ENCODE measurements at places on chromosomes 11 and 22. TPM values are rescaled to one million over a fixed set of nuclear protein-coding genes. Genes with fewer than 3 reads are reported as not detected.

The THOC5 gene
- 68.1 TPM for total RNA-seq

The MPPED2 gene
- total RNA-seq, result not detected

The KLHL35 gene
- total RNA-seq, result 1.7 TPM

The ARHGAP20 gene
- total RNA-seq, result not detected

The TAF10 gene
- 140 TPM for total RNA-seq

The BBOX1 gene
- total RNA-seq, result not detected

The HIC2 gene
- 5.9 TPM for total RNA-seq

The P4HA3 gene
- not detected for total RNA-seq

The STK33 gene
- total RNA-seq, result 0.57 TPM
